Right hindlimb (tissue), 1 donor: ENCODE measurements at places on chromosomes 2 and 18.

DNA sequence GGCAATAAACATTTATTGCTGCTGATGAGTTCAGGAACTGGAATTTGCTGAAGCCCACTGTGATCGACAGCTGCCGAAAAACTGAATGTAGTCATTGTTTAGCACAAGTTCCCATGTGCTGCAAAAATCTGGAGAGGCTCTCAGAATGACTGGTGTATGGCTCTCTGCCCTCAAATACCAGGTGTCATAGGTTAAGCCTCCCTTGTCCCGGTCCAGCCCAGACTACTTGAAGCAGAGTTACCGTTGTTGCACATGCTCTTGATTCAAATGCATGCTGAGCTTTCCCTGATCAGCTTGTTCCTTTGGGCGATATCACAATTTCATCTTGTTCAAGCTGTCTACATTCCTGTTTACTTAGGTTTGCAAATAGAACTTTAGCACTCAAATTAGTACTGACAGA, 625.2 kb downstream of the CPS1 start:
- DNase-seq: peak; percentile 27

DNA sequence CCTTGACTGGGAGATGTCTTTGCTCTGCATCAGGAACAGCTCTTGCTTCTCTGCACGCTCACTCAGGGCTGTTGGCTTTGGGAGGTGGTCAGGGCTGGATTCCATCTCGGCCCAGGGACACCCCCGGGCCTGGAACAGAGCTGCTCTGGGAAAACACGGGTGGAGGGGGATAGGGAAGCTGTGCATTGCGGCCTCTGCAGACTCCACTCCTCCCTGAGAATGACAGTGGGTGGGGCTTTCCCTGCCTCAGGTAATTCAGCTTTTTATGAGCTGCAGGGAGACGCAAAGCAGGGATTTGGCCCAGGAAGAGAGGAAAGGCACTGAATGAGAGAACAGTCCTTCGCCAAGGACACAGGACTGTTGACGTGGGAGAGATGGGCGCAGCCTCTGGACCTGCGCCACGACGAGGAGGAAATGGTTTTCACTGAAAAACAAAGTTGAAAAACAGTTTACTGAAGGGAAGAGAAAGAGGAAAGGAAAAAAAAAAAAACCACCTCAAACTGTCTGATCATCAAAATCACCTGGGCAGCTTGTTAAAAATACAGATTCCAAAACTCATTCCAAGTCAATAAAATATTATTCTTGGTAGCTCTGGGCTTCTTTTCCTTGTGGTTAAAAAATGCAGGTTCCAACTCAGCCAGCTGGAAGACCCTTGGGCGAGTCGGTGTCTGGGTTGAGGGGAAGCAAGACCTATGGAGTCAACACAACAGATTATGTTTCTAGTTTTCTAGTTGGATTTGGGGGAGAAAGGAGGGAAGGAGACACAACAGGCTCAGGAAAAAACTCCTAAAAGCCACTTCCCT, 194.0 kb downstream of the ZFP36L2 start:
- peak; percentile 92 for DNase-seq

DNA sequence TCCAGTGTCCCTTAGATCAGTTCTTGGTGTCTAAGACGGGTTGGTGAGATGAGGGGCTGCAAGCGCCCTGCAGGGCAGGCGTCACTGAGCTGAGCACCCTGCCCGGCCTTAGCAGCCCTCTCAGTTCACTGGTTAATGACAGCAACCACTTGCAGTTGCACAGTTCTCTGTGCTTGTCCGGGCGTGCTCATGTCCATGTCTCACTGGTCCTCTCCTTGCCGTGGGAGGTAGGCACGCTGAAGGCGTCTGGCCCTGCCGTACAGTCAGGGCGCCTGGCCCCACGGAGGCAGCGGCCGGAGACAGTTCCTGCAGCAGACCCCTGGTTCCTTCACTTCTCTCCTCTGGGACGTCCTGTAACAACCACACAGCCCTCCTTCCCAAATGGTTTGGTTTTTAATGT, 75.3 kb downstream of the ARHGEF4 start:
- no peak for DNase-seq

DNA sequence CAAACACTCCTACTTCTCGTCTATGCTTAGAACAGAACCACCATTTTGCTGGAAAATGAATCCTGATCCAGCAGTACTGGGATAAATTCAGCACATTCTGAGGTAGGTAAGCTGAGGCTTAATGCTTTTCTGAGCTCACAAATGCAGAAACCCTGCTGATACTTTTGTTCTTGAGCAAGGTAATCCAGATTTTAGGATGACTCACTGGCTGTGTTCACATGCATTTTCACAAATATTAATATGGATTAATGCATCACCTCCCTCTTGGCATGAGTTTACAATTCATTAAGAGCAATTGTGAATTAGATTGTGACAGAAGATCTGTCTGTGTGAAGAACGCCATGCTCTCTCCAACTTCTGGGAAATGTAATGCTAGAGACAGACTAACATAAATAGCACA, 42.2 kb downstream of the RAD51AP2 start:
- no peak for DNase-seq

DNA sequence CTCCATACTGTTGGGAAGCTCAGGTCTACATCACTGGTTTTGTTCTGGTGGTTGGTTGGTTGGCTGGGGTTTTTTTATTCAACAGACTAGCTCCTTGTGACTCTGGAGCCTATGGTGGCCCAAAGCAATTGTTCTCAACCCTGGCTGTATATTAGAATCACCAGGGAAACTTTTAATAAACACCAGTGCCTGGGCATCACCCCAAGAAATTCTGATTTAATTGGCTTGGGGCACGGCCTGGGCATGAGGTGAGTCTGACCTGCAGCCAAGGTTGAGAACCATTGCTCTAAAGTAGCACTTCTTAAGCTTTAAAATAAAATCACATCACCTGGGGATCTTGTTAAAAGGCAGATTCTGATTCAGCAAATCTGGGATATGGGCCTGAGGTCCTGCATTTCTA, 184.1 kb downstream of the C1D start:
- DNase-seq: peak; percentile 29

- DNase-seq: no peak
Observed at GRCh38 chr2:147242445-147242844, 602.4 kb upstream of the ACVR2A start.

DNA sequence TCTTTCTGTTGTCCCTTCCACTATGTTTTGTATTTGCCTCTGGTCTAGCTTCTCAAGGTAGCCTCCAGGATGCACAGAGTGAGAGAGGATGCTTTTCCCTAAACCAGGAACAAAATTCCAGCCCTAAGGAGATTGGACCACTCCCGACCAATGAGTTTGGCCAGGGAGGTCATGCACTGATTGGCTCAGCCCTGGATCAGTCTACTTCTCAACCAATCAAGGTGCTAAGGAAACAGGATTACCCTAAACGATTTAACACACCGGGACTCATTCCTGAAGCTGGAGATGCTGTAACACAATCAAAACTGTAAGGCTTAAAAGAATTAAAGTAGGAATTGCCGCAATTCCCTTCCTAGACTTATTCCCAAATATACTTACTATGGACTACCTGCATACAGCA, 34.2 kb upstream of the NR4A2 start:
- no peak for DNase-seq

- no peak for DNase-seq
Observed at GRCh38 chr2:233289648-233290047, 18.0 kb upstream of the SAG start.

- DNase-seq: no peak
Observed at GRCh38 chr18:73838107-73838506, 309.5 kb downstream of the FBXO15 start.

GRCh38 chr2:148726228-148726627, 81.7 kb downstream of the EPC2 start:
- no peak for DNase-seq

GRCh38 chr2:233832414-233832813, 21.9 kb downstream of the HJURP start:
- DNase-seq: no peak

- peak; percentile 55 for DNase-seq
Observed at GRCh38 chr2:9392898-9393765, 30.2 kb downstream of the ITGB1BP1 start.

GRCh38 chr18:76042511-76042910, 452.5 kb downstream of the ZNF516 start:
- no peak for DNase-seq

DNA sequence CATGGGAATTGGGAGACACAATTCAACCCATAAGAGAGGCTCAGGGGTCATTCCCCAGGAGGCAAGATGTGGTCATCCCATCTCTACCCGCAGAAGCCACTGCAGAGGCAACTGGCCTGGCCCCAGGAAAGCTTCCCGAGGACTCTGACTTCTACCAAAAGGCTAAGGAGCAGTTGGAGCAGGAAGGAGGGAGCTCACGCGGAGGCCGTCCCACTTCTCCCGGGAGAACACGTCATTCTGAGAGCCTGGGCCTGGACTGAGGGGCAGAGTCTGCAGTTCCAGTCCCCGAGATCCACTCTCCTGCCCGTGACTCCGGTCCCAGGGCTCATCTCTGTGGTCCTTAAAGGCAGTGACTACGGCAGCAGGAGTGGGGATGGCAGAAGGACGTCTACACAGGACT, 69.0 kb upstream of the TAF1B start:
- DNase-seq: no peak

DNA sequence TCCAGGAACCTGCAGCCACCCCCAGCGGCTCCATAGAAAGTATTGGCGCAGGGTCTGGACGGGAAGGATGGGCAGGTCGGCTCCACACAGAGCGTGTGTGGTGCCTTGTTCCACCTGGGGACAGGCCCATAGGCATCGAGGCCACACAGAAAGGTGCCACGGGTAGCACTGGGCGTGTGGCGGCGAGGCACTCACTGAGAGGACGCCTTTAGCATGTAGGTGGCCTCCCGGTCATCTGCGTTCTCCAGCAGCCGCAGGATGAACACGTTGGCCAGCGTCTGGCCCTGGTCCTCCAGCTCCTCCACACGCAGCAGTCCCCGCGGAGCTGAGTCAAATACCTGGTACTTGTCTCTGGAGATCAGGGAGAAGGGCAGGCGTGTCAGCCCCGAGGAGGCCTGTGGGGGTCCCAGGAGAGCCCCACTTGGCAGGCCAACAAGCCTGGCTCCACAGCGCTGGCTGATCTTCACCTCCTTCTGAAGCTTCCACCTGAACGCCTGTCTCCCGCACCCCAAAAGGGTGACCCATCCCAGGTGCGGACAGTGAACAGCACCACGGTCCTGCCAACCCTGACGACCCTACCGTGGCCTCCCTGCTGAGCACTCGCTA, 13.2 kb downstream of the SNORC start:
- DNase-seq: peak; percentile 15

- DNase-seq: no peak
Observed at GRCh38 chr2:137185378-137186078, 420.2 kb downstream of the THSD7B start.

DNA sequence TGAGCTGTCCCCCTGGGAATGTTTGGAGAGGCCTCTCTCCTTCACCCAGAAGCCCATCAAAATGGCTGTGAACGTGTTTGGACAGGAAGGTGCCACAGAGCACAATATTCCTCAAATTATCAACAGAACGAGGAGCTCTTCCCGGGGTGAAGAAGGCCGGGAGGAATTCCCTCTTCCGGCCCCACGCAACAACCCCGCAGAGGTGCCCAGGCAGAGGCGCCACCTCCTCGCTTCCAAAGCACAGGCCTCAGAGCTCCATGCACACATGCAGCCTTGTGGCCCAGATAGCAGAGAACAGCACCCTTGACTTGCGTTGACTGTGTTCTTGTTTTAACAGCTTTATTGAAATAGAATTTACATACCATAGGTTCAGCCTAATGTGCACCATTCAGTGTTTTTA, 152.5 kb upstream of the SALL3 start:
- DNase-seq: no peak

DNA sequence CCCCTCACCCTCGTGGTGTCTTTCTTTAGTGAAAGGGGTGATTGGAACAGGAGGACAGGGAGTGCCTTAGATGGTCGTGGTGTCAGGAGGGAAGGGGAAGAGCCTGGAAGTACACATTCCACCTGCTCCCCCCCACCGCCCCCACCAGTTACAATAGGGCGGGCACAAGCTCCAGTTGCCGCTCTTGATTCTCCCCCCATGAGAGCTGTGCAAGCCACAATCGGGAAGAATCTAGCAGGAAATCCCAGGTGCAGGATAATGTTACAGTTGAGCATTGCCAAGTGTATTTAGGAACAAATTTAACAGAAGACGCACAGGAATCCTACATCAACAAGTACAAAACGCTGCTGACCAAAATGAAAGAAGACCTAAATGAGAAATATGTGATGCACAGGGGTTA, 73.6 kb downstream of the ASAP2 start:
- DNase-seq: no peak

DNA sequence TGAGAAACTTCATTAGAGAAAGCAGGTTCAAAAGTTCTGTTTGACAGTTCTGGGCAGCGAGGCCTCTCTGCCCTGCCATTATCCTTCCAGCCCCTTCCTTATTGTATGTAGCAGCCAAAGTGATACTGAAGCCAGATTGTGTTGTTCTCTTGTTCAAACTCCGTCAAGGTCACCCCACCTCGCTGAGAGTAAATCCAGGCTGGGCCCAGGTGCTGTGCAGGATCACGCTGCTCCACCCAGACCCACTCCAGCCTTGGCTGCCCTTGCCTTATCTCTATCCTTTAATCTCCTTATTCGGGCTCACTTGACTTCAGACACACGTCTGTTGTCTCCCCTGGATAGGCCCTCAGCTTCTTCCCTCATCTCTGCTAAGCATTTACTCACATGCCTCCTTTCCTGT, 196.1 kb downstream of the CPS1 start:
- DNase-seq: no peak

DNA sequence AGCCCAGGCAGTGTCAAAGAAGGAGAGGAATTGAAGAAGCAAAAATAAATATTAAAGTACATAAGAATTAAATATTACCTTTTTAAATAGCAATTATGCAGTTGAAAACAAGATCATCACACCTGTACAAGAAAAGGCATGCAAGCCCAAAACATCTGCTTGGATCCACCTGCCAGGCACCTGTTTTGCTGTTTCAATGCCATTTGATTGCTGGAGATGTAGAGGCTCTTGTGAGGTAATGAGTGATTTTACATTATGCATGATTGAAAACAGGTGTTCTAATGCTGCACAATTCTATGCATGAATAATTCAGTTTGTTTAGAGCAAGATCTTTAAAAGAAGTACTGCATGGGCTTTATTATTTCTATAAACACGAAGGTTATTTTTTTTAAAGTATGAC, 700.6 kb upstream of the ZEB2 start:
- DNase-seq: no peak

- no peak for DNase-seq
Observed at GRCh38 chr2:99084256-99084655, 57.3 kb upstream of the C2orf15 start.

DNA sequence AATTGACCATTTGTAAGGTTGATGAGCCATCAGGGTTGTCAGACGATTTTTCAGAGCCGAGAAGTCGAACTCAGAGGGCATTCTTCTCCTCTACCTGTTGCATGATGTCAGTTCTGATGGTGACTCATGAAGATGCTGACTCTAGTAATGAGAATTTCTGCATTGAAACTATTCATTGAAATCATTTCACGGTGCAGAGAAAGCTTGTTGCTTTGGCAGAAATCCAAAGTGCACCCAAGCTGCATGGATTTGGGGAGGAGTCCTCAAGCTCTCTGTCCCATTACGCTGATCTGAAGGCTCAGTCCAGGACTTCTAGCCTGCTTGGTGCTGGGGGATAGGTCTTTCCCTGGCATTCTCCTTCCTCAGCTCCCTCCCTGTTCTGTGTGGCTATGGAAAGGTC, 125.7 kb upstream of the PXDN start:
- DNase-seq: no peak
